Bronchial epithelial cell (primary cell): ENCODE measurements at places on chromosomes 2 and 18. TPM values are rescaled to one million over a fixed set of nuclear protein-coding genes. Genes with fewer than 3 reads are reported as not detected.

SLC38A11 gene
- total RNA-seq = not detected in 2 replicates

CCL20 gene
- total RNA-seq = 1.5 and 3.7 TPM in 2 replicates

ARHGEF4 gene
- total RNA-seq = 74.8 and 107 TPM in 2 replicates

CFLAR gene
- 77.1 and 100 TPM in 2 replicates for total RNA-seq

GALM gene
- 1.6 and 2.0 TPM in 2 replicates for total RNA-seq

SF3B6 gene
- total RNA-seq = 202 and 223 TPM in 2 replicates

LIMS3 gene
- total RNA-seq = 1.3 TPM in 1 of 2 replicates, not detected in the other

TEX44 gene
- total RNA-seq = not detected in 2 replicates

MAPK4 gene
- total RNA-seq = under 0.01 TPM in 1 of 2 replicates, not detected in the other

BMP10 gene
- total RNA-seq = not detected in 2 replicates

SMYD5 gene
- 11.1 and 18.4 TPM in 2 replicates for total RNA-seq

BCL2 gene
- 1.5 and 2.4 TPM in 2 replicates for total RNA-seq

IL18R1 gene
- 5.3 and 11.5 TPM in 2 replicates for total RNA-seq

CRYGC gene
- total RNA-seq = not detected in 2 replicates

MPP4 gene
- total RNA-seq = 0.13 TPM in 1 of 2 replicates, not detected in the other

CDH7 gene
- not detected in 2 replicates for total RNA-seq

CD8A gene
- total RNA-seq = under 0.01 TPM in 2 replicates
